ENCODE measurements at places on chromosomes 2 and 18.

DNA sequence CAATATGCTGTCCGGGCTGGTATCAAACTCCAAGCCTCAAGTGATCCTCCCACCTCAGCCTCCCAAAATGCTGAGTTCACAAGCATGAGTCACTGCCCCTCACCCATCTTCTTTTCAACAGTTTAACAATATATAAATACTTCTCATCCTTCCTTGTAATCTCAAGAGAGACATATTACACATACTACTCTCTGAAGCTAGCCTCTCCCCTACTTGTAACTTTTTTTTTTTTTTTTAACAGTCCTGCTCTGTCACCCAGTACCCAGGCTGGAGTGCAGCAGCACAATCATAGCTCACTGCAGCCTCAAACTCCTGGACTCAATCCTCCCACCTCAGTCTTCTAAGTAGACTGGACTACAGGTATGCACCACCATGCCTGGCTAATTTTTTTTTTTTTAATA is 5.7 kb downstream of the GFPT1 start:
- no peak for DNase-seq

- no peak for DNase-seq
Measured at GRCh38 chr18:60809937-60810336, 437.4 kb upstream of the MC4R start.

- no peak for DNase-seq
Measured at GRCh38 chr2:62140426-62141141, 55.3 kb upstream of the B3GNT2 start.

DNA sequence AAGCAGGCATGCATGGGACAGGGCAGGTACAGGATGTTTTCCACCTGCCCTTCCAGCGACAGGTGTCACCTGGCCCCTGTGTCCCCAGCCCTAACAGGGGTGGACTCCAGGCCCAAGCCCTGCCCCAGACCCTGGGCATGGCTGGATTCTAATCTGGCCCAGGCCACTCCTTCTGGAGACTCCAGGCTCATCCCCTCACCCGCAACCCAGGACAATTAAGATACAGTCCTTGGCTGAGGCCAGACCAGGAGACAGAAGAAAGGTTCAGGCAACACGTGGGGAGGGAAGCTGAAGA is 9.5 kb downstream of the BIN1 start:
- DNase-seq, result no peak

GRCh38 chr2:215363461-215364156 is 51.8 kb downstream of the ATIC start:
- no peak for DNase-seq
